NCI-H510A (cell line): ENCODE measurements at places on chromosomes 5 and 9.

GRCh38 chr9:35636135-35636876 is 14.4 kb downstream of the SIT1 start:
- DNase-seq = no peak

DNA sequence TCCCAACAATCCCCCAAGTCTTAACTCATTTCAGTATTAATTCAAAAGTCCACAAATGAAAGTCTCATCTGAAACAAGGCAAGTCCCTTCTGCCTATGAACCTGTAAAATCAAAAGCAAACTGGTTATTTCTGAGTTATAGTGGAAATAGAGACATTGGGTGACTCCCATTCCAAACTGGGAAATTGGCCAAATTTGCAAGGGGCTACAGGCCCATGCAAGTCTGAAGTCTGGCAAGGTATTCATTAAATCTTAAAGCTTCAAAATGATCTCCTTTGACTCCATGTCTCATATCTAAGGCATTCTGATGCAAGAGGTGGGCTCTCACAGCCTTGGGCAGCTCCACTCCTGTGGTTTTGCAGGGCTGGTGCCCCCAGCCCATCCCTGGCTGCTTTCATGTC is 167.9 kb downstream of the HTR1A start:
- no peak for DNase-seq

GRCh38 chr9:87547671-87548081 is 50.0 kb downstream of the DAPK1 start:
- no peak for DNase-seq

GRCh38 chr5:82882316-82882715 is 194.9 kb downstream of the TMEM167A start:
- DNase-seq = no peak

GRCh38 chr5:17398431-17398830 is 99.6 kb upstream of the TAF11L2 start:
- DNase-seq = no peak

GRCh38 chr5:52448111-52448510 is 339.6 kb upstream of the ITGA1 start:
- no peak for DNase-seq

- DNase-seq = no peak
Observed at GRCh38 chr9:119272500-119273211, 96.6 kb downstream of the BRINP1 start.

- no peak for DNase-seq
Observed at GRCh38 chr5:160511280-160511929, 89.8 kb downstream of the PTTG1 start.

DNA sequence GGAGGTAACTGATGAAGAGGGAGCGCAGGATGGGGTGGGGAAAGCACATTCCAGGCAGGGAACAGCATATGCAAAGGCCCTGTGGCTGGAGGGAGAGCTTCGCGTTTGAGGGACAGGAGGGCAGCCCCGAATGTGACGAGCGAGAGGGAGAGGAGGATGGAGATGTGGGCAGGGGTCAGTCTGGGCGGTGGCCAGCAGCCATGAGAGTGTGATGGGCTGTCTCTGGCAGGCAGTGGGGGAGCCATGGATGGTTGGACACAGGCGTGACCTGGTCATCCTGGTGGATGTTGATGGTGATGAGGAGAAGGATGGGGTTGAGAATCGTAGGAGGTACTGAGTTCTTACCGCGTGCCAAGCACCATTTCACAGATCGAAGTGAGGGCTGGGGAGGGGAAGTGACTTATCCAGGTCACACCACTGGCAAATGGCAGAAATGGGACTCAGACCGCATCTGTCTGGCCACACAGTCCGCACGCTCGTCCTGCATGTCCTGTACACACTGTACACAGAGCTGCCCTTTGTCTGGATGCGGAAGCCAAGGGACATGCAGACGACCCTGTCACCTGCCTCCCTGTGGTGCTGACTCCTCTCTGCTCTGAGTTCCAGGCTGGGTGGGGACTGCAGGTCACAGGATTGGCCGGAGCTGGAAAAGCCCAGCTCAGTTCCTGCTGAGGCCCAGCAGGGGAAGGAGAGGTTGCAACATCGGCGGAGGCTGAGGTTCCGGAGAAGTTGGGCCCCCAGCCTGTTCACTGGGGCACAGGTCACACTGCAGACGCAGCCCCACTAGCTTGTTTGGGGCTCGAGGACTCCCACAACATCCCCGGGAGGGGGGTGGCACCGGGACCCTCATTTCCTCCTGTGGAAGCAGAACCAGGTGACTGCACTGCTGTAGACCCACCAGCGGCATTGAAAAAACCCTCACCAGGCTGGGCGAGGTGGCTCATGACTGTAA is 165.6 kb upstream of the IER5L start:
- DNase-seq = no peak

DNA sequence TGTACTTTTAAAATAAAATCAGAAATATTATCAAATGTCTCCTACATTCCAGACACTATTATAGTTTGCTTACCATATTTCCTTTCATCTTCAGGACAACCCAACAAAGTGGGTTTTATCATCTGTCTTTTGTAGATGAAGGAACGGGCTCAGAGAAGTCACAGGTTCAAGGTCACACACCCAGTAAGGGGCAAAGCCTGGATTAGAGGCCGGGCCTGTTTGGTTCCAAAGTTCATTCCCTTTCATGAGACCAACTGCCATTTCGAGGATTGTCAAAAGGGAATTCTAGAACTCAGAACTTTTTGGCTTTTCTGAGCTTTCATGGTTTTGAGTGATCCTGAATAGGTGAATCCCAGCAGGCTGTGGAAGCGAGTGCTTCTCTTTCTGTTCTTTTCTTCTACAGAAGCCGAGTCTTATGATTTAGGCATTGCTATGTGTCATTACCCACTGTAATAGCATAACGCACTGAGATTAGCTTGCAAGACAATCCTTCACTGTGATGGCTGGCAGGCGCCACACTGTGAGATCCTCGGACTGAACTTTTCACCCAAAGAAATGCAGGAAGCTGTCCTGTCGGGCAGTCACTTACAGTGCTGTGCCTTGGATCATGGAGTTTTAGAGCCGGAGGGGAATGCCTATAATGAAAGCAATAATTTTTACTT is 43.8 kb upstream of the ANKH start:
- no peak for DNase-seq

- DNase-seq = no peak
Observed at GRCh38 chr5:77337686-77338085, 127.2 kb downstream of the PDE8B start.

GRCh38 chr5:159438092-159438491 is 107.8 kb upstream of the IL12B start:
- no peak for DNase-seq

DNA sequence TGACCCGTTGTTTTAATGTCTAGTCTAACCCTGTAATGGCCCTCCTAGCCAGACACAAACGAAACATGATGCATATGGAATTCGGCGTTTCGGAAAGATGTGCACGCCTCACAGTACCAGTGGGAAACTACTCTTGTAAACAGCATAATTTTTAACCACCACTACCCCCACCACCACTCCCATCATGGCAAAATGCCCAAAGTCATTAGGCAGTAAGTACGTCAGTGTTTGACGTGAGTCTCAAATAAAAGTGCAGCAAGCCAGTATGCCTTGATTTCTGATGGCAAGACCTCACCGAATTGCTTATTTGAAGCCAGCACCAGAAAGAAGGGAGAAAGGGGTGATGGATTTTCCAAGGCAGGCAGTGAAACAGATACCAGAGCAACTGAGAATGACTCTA is 71.4 kb downstream of the ADRB2 start:
- DNase-seq = no peak

- no peak for DNase-seq
Observed at GRCh38 chr5:99033014-99033900, 104.5 kb upstream of the CHD1 start.

DNA sequence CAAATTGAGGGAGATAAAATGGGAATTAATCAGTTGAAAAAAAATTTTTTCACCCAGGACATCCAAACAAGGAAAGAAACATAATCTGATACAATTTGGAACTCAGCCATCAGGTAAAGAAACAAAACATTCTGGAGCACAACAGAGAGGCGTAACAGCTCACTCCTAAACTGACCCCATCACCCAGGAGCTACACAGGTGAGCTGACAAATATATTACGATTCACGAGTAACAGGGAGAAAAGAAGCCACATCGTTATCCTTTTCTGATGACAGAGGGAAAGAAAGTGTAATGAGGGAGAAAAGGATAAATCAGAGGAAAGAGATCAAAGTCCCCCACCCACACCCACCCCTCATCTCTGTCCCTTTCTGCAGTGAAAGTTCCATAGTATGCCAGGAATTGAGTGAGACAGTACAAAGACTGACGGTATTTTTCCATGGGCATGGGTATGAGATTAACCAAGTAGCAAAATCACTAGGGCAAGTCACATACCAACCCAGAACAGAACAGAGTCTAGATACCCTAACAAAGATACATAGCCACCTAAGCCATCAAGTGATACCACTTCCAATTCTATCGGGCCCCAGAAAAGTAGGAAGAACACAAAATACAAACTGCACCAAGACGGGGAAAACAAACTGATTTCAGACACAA is 45.4 kb downstream of the TMEM245 start:
- DNase-seq = no peak

GRCh38 chr9:85185486-85186217 is 516.1 kb downstream of the NTRK2 start:
- DNase-seq = no peak

DNA sequence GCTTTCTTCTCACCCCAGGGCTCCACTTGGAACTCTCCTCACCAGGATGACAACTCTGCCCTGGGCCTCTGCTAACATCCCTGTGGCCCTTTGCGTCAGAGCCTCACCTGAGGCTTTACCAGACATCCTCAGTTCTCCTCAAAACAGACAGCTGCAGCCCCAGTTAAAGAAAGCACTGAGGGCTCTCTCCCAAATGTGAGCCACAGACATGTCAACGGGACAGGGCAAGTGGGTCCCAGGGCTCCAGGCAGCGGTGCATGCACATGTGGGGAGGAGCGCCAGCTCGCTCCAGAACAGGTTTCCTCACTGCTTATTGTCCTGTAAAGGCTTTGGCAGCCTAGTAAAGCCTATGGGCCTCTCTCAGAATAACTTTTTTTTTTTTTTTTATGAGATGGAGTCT is 37.3 kb downstream of the IPPK start:
- DNase-seq = no peak

GRCh38 chr5:96506376-96506775 is 73.3 kb upstream of the PCSK1 start:
- no peak for DNase-seq
